ENCODE measurements at places on chromosomes 3 and 15. TPM values are rescaled to one million over a fixed set of nuclear protein-coding genes. Genes with fewer than 3 reads are reported as not detected.

The C3orf85 gene
- total RNA-seq, result not detected

The TMC3 gene
- not detected for total RNA-seq

The NMNAT3 gene
- total RNA-seq, result 15.5 TPM

The RBMS3 gene
- total RNA-seq, result 16.1 TPM

The CADM2 gene
- total RNA-seq, result 9.0 TPM

The TFRC gene
- total RNA-seq, result 77.8 TPM

The PARP9 gene
- total RNA-seq, result 6.8 TPM

The LARP6 gene
- 20.6 TPM for total RNA-seq

The WDR82 gene
- total RNA-seq, result 54.1 TPM

The PLD1 gene
- 5.6 TPM for total RNA-seq

The GHSR gene
- total RNA-seq, result not detected

The GOLGA6B gene
- total RNA-seq, result not detected

The CASR gene
- total RNA-seq, result not detected

The SLC22A13 gene
- total RNA-seq, result 0.29 TPM

The SPATA12 gene
- not detected for total RNA-seq

The MYZAP gene
- total RNA-seq, result 1.4 TPM

The CYP1A2 gene
- total RNA-seq, result not detected

The PRRT3 gene
- 7.4 TPM for total RNA-seq

The ZNF502 gene
- total RNA-seq, result 1.8 TPM

The FAIM gene
- total RNA-seq, result 3.0 TPM

The KNG1 gene
- not detected for total RNA-seq

The DUOXA2 gene
- not detected for total RNA-seq

The GP5 gene
- not detected for total RNA-seq

The NMB gene
- total RNA-seq, result 1.6 TPM

The GP9 gene
- total RNA-seq, result 0.42 TPM

The FBXW12 gene
- not detected for total RNA-seq

The KNSTRN gene
- total RNA-seq, result 10.8 TPM

The CELSR3 gene
- total RNA-seq, result 0.02 TPM

The FAM227B gene
- 15.4 TPM for total RNA-seq
